Foreskin keratinocyte (primary cell): ENCODE measurements at places on chromosomes 13 and 19.

DNA sequence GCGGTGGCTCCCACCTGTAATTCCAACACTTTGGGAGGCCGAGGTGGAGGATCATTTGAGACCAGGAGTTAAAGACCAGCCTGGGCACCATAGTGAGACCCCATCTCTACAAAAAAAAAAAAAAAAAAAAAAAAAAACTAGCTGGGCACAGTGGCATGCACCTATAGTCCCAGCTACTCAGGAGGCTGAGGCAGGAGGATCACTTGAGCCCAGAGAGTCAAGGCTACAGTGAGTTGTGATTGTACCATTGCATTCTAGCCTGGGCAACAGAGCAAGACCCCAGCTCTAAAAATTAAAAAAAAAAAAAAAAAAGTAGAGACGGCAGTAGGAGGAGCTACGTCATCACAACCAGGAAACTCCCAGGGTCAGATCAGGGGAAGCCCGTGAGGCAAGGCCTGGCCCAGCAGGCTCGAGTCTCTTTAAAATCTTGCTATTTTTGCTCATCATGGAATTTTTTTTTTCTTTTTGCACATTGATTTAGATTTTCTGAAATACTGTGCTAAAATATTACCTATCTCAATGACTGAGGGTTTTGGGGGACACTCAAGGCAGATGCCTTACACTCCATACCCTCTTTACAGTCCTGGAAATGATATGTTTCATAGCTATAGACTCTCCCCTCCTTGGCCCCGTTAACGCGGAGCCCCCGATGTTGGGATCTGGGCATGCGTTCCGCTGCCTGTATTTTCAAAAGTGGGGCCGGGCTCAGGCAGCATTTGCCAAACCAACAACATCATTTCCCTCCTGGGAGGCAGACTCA is 44.4 kb upstream of the USE1 start:
- DNase-seq = no peak

- no peak for DNase-seq
These were observed 8.9 kb downstream of the PINLYP start for GRCh38 chr19:43584484-43584883.

GRCh38 chr19:36377541-36378178 is 1.3 kb downstream of the ZFP14 start:
- DNase-seq = no peak

- DNase-seq = no peak
These were observed 13.1 kb upstream of the ZNF888 start for GRCh38 chr19:52936151-52936953.

DNA sequence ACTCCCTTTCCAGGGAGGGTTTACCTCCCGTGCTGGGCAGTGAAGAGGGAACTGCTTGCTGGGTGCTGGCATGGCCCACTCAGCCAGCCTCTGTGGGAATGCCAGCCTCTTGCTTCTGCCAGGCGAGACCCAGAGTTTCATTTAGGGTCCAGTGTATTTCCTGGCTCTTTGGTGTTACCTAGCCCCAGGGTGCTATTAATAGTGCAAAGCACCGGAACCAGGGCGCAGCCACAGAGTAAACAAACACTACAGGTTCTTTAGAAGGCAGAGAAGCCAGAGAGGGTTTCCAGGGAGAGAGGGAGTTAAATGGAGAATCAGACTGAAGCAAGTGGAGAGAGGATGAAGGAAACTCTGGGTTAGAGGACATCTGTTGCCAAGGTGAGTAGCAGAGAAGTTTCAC is 74.9 kb upstream of the SPATA13 start:
- DNase-seq = no peak

DNA sequence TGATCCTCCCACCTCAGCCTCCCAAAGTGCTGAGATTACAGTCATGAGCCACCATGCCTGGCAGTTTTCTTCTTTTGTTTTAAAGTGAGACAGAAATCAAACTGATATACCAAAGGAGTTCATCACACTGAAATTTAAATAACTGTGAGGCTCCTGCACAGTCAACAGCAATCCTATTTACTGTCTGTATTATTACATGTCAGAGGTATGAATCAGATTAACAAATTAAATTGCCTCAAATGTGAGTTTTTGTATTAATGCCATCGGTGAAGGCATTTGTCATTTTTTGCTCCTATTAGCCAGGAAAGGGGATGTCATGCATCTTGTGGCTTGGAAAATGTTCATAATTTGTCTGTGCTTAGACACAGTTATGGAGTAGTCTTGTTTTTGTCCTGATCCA is 20.4 kb downstream of the DCT start:
- no peak for DNase-seq

- DNase-seq = no peak
These were observed 42.4 kb upstream of the WDFY2 start for GRCh38 chr13:51541809-51542258.

- DNase-seq = no peak
These were observed 19.1 kb downstream of the PEX11G start for GRCh38 chr19:7469669-7470285.

DNA sequence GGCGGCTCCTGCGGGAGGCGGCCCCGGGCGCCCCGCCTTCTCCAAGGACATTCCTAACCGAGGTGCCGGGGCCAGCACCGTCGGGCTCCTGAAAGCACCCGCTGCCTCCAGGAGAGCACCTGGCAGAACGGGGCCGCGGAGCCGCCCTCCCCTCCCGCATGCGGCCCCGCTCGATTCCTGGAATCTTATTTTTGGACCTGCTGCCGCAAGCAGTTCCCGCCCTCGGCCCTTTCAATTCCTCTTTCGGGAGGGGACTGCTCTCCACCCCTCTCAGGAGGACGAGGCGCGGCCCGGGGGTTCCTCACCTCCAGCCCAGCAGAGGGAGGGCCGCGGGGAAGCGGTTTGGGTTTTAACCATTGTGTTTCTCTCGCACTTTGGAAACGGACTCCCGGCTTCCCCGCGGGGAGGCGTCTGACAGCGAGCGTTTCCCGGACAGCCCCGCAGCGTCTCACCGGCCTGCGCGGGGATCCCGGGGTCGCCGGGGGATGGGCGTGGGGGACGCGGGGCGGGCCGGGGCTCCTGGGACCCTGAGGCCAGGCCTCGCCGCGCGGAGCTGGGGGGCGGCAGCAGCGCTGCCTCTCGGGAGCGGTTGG is 849 bp downstream of the GAS6 start:
- peak; percentile 34 for DNase-seq

- DNase-seq = no peak
These were observed 1.3 kb upstream of the PNMA8C start for GRCh38 chr19:46429999-46430398.

GRCh38 chr13:25095851-25096453 is at the start of gene PABPC3:
PABPC3 (plus strand) TSS chr13:25096136; CDS start chr13:25096199, 63 bp downstream.
- no peak for DNase-seq

GRCh38 chr19:51102991-51103390 is 5.2 kb downstream of the CTU1 start:
- DNase-seq = no peak

GRCh38 chr19:11377756-11378155 is 3.3 kb downstream of the SWSAP1 start:
- no peak for DNase-seq

- no peak for DNase-seq
These were observed 2.2 kb downstream of the ARHGAP45 start for GRCh38 chr19:1069009-1069779.

GRCh38 chr19:49422407-49423070 is 702 bp downstream of the PTH2 start:
- DNase-seq = no peak

- DNase-seq = peak; percentile 87
These were observed 161.5 kb upstream of the STARD13 start for GRCh38 chr13:33446821-33447725.

- no peak for DNase-seq
These were observed 10.7 kb upstream of the CRTC1 start for GRCh38 chr19:18672606-18673337.

DNA sequence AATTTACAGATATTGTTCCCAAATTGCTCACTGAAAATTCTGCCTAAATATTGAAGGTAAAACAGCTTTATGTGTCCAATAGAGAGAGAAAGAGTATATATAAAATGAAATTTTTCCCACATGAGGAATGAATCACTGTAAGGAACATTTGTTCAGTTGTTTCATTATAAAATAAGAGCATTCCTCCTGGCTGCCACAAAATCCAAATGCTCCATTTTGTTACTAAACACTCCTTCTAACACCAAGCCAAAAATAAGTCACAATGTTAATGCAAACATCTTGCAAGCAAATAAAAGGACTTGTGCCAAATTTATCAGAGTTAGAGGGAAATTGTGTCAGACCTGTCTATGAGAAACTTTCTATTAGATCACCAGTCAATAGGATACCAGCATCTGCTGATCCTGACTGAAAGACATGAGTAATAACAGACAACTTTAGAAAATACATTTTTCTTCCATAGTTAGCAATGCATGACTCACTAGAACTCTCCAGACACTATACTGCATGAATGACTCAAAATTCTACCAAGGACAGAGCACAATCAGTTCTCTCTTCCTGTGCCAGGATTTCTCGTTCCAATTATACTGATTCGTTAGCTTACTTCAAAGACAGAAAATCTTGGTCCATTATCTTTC is 83.5 kb upstream of the FNDC3A start:
- peak; percentile 96 for DNase-seq

- DNase-seq = no peak
These were observed 29.8 kb upstream of the PABPC3 start for GRCh38 chr13:25065974-25066770.

GRCh38 chr19:34041925-34042521 is 130.3 kb upstream of the LSM14A start:
- DNase-seq = no peak

DNA sequence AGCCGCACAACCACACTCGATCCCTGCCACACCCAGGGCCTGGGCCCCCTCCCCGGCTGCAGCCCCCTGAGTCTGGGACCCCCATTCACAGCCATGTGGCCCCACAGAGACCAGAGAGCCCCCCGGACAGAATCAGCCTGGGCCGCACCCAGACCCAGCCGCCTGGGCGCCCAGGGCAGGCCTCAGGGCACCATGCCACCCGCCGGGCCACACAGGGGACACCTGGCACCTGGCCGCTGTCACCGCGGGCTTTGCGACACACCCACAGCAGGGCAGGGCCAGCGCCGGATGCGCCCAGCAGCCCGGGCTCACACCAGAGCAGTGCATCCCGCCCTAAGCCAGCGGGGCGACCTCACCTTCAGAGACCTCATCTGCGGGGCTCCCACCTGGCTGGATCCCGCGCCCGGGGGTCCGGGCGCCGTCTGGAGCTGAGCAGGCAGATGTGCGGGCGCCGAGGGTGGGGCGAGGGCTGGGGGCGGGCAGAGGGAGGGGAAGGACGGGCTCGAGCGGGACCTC is 443 bp downstream of the TBXA2R start:
- DNase-seq = no peak

DNA sequence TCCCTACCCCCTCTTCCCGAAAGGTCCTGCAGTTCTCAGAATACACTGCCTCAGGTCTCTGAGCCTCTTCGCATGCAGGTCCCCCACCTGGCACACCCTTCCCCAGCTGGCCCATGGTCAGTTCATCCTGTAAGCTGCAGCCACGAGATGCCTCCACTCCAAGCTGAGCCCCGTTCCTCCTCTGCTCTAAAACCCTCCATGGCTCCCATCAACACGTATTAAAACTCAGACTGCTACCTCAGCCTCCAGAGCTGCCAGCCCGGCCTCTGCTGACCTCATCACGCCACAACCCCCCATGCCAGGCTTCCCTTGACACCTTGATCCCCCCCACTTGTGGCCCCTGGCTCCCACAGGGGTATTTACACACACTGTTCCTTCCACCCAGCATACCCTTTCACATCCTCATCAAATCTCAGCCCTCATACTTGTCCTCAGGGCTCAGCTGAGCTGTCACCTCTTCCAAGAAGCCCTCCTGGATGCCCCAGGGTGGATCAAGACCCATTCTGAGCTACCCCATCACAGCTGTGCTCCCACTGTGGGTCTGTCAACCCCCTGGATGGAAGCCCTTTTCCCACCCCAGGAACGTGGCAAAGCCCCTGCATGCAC is 48.9 kb downstream of the PTPRS start:
- no peak for DNase-seq

- no peak for DNase-seq
These were observed 202.7 kb downstream of the UQCRFS1 start for GRCh38 chr19:29010276-29010675.

GRCh38 chr19:18501832-18502231 is 20.0 kb downstream of the ELL start:
- no peak for DNase-seq

- peak; percentile 20 for DNase-seq
These were observed 49.2 kb upstream of the TRPC4 start for GRCh38 chr13:37918751-37919150.

- no peak for DNase-seq
These were observed 134.8 kb downstream of the B3GLCT start for GRCh38 chr13:31334547-31334946.

DNA sequence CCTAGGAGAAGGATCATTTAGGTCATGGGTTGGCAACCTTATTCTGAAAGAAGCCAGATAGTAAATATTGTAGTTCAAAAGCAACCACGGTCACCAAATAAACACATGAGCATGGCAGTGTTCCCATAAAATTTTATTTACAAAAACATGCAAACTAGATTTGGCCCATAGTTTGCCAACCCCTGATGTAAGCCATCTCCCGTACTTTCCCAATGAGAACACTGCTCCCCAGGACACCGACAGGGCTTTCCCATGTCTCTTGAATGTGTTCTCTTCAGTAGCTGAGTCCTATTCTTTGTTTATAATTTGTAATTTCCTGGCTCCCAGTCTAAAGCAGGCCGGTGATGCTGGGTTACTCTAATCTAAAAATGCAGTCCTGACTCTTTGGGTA is 239.6 kb downstream of the LHFPL6 start:
- no peak for DNase-seq

DNA sequence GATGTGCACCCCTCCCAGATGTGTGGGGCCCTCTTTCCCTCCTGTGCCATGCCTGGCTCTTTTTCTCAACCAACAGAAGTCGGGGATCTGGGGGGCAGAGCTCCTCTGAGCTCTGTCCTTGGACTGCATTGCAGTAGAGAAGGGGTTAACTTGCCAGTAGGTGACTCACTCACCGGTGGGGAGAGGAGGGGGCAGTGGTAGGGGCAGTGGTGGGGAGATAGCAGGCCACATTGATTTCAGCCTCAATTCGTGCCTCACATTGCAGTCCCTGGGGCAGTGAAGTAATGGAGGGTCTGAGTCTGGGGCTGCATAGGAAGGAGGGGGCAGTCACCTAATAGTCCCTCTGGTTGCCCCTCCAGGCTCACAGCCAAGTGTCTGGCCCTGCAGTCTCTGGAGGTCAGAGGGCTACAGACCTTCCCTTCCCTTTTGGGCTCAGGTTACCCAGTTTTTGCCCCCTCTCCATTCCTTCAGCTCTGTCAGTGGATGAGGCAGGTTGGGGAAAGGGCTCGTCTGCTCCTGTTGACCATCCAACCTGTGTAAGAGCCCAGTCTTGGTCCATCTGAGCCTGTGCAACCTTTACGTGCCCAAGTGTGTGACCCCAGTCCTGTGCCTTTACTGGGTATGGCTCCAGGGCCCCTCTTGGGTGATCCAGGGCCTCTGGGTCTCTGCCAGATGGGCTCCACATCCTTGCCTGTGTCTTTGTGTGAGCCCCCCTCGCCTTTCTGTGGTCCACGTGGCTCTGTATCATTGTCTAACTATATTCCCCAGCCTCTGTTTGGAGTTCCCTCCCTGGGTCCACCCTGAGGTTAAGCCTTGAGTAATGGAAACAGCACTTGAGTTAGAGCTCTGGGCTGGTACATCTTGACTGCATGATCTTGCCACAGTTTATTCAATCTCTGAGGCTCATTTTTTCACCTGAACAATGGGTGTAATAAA is 13.0 kb downstream of the CIC start:
- DNase-seq = no peak
